ENCODE measurements at places on chromosomes 3 and 15. TPM values are rescaled to one million over a fixed set of nuclear protein-coding genes. Genes with fewer than 3 reads are reported as not detected.

DNA sequence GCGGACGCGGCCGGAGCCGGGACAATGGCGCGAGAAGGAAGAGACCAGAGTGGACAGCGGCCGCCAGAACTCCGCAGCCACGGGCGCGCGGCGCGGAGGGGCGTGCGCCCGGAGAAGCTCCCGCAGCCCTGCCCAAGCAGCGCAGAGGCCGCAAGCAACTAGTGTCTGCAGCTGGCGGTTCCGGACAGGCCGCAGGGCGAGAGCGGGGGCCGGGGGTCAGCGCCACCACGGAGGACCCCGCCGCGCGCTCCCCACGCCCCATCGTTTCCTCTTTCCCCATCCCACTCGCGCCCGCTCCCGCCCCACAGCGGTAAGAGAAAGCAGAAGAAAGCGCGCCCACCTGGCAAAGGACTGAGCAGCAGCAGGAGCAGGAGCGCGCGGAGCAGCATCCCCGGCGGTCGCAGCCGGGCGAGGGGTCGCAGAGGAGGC lies 440 bp downstream of the PRTG start:
- H3K27me3 ChIP-seq = no peaks in the 10 kb centered on the region
- H3K4me3 ChIP-seq = peak overlapping the region; percentile 79
- H3K27ac ChIP-seq = peak overlapping the region; percentile 70
- H3K4me1 ChIP-seq = no peaks in the 10 kb centered on the region
- no peak for DNase-seq

GRCh38 chr15:56371495-56372147 lies 6.4 kb downstream of the TEX9 start:
- H3K36me3 ChIP-seq = no peaks in the 10 kb centered on the region
- H3K4me3 ChIP-seq = no peak overlapping the region
- DNase-seq = no peak
- no peaks in the 10 kb centered on the region for H3K4me1 ChIP-seq
- no peaks in the 10 kb centered on the region for H3K27me3 ChIP-seq

- H3K27me3 ChIP-seq = no peaks in the 10 kb centered on the region
- H3K36me3 ChIP-seq = no peaks in the 10 kb centered on the region
- no peak for DNase-seq
- H3K27ac ChIP-seq = no peak overlapping the region
- no peak overlapping the region for H3K4me3 ChIP-seq
- H3K4me1 ChIP-seq = no peaks in the 10 kb centered on the region
These were observed 17.0 kb upstream of the SLC9A9 start for GRCh38 chr3:143865302-143865701.

DNA sequence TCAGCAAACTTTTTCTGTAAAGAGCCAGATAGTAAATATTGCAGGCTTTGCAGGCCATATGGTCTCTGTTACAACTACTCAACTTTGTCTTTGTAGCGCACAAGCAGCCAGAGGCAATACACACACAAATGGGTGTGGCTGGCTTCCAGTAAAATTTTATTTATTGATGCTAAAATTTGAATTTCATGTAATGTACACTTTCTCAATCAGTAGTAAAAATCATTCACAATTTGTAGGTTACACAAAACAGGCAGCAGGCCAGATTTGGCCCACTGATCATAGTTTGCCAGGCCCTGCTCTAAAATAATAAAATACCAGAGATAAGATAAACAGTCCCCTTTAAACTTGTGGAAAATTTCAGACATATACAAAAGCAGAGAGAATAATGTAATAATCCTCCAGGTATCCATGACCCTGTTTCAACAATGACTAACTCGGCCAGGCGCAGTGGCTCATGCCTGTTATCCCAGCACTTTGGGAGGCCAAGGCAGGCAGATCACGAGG lies 330.3 kb downstream of the SHQ1 start:
- no peak for DNase-seq
- no peaks in the 10 kb centered on the region for H3K36me3 ChIP-seq
- no peak overlapping the region for H3K27ac ChIP-seq
- no peaks in the 10 kb centered on the region for H3K4me1 ChIP-seq

GRCh38 chr3:87796137-87796842 lies 262.5 kb downstream of the CGGBP1 start:
- H3K36me3 ChIP-seq = no peaks in the 10 kb centered on the region
- H3K4me1 ChIP-seq = no peaks in the 10 kb centered on the region
- DNase-seq = no peak
- H3K27me3 ChIP-seq = no peaks in the 10 kb centered on the region

DNA sequence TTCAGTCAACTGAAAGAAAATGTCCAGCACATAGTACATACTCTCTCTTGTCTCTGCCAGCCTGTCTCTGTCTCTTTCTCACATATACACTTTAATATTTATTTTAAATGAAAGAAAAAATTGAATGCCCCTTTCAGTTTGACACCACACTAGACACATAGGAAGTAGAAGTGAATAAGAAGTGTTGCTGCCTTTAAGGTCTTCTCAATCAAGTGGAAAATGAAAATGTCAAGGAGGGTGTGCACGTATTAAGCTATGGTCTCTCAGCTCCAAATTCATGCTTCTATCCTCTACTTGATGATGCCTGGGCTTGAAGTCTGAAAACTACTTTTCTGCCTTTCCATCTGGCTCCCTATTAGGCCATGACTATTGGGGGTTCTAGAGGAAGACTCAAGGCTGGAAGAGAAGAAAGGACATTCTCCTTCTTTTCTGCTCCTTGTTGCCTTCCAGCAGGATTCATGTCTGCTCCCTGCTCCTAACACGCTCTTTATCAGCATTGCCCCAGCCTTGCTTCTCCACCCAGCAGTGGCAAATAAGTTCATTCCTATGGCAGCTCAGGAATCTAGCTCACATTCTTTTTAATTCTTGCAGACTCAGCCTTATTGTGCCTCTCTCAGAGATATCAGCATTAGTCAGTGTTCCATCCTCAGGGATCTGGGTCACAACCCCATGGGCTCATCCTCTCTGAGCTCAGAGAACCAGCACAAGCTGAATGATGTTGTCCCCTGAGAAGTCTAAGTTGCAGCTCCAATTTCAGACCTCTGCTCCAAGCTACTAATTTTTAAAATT lies 609.1 kb upstream of the GRM7 start:
- no peaks in the 10 kb centered on the region for H3K4me1 ChIP-seq
- H3K4me3 ChIP-seq = no peak overlapping the region
- H3K27ac ChIP-seq = no peak overlapping the region
- H3K36me3 ChIP-seq = no peaks in the 10 kb centered on the region
- H3K27me3 ChIP-seq = no peaks in the 10 kb centered on the region
- DNase-seq = no peak

- DNase-seq = no peak
- no peaks in the 10 kb centered on the region for H3K4me1 ChIP-seq
- no peaks in the 10 kb centered on the region for H3K36me3 ChIP-seq
These were observed 5.3 kb downstream of the PLA2G4D start for GRCh38 chr15:42088801-42089640.

DNA sequence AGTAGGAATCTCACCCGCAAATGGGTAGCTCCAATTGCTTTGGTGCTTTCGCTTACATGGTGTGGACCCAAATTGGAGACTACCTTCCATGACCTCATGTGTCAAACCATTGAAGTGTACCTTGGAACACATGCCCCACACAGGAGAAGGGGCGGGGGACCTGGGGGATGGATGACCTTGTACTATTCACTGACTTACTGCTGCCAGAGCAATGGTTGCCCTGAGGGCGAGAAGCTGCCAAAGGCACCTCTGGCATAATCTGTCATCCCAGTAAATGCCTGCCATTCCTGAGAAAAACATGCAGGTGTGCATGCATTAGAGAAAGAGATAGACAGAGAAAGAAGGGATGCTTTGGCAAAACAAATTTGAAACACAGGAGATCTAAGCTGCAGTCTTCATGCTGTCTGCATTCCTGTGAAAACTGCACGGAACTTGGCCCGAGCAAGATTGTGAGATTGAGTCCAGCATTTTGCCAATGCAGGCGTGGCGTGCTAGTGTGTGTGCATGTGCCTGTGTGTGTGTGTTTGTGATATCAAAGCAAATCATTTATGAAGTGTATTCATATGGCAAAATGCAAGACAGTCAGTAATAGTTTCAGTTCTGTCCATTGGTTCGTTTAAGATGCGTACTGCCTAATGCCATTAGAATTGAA lies 219.5 kb upstream of the MDFIC2 start:
- H3K4me3 ChIP-seq = no peak overlapping the region
- no peak for DNase-seq
- H3K27ac ChIP-seq = no peak overlapping the region
- no peaks in the 10 kb centered on the region for H3K36me3 ChIP-seq
- H3K4me1 ChIP-seq = no peaks in the 10 kb centered on the region

The CEP19 gene
- total RNA-seq = 1.4 TPM

Measured in right atrium auricular region (tissue), 2 donors.